ENCODE measurements at places on chromosomes 4 and X. TPM values are rescaled to one million over a fixed set of nuclear protein-coding genes. Genes with fewer than 3 reads are reported as not detected.

DNA sequence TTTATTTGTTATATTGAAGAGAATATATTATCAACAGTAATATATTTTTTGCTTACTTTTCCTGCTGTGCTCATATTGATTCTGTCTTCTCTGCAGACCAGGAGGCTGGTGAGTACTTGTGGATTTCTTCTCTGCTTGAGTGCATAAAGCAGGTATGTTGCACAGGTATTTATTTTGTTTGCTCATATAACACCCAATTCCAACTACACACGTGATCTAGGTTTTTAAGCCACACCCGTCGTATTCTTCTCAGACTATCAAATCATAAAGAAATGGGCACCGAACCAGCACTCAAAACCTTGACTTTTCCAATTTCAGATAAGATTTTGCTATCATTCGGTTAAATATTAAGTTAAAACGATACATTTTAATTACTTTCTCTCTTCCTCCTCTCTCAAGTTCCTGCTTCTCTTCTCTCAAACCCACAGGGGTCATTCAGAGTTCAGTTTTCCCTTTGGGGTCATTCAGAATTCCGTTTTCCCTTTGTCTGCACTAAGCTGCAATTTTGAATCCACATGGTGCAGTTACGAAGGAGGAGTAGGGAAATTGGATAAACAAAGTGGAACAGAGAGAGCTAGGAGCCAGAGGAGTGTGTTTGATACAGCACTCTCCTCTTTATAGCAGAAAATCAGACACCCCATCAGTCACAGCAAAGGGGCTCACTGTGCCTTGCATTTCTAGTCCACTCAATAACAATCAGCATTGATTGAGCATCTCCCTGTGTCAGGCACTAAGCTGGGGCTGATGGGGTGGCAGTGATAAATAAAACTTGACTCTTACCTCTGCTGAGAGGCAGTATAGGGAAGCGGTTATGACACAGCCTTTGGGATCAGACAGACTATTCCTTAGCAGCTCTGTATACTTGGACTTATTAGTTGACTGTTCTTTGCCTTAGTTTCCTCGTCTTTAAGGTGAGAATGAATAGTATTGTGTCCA lies at the start of gene ADH1C:
Gene ADH1C (minus strand): TSS at position 145 of the 936 bp plus-strand sequence. CDS start 71 bp downstream, at position 74.
- no peaks in the 10 kb centered on the region for H3K27me3 ChIP-seq
- H3K4me1 ChIP-seq = no peaks in the 10 kb centered on the region
- H3K36me3 ChIP-seq = no peaks in the 10 kb centered on the region
- H3K27ac ChIP-seq = peak within 1 kb of the TSS; percentile 64

IQCM gene
- total RNA-seq = 0.48 TPM

UGT2A1 gene
- not detected for total RNA-seq

COX7B2 gene
- not detected for total RNA-seq

DNA sequence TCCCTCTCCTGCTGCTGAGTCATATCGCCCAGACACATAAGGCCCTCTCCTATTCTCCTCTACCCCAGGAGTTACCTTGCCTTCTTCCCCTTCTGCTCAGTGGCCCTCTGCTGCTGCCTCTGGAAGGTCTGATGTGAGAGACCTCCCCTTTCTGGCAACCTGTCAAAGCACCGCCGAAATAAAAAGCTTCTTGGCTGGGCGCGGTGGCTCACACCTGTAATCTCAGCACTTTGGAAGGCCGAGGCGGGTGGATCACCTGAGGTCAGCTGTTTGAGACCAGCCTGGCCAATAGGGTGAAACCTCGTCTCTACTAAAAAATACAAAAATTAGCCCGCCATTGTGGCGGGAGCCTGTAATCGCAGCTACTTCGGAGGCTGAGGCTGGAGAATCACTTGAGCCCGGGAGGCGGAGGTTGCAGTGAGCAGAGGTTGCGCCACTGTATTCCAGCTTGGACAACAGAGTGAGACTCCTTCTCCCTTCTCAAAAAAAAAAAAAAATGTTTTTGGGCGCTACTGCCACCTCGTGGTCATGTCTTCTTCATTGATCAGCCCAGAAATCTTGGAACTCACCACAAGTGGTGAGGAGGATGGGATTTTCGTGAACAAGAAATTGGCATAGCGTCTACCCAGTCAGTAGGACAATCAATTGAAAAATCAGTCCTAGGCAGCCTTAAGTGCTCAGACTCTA lies 8.6 kb upstream of the ZXDA start:
- no peak for DNase-seq
- H3K4me1 ChIP-seq = no peaks in the 10 kb centered on the region
- no peak overlapping the region for H3K27ac ChIP-seq
- H3K27me3 ChIP-seq = no peaks in the 10 kb centered on the region

DNA sequence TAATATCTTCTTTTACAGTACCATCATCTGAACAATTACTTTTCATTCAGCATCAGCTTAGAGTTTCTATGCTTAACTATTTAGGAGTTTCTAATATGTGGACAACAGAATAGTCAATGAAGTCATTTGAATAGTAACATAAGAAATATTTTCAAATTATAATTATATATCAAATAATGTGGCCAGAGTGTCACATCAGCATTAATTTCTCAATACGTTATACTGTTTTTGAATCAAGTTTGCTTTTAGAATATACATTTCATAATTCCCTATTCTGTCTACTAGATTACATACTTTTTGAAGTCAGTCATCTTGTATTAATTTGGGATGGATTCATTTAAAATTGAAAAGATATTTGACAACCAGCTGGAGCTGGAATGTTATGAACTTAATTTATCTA lies 677.4 kb upstream of the PABPC4L start:
- no peaks in the 10 kb centered on the region for H3K27me3 ChIP-seq
- H3K4me3 ChIP-seq = no peak overlapping the region
- no peak overlapping the region for H3K27ac ChIP-seq

GRCh38 chr4:101753721-101754120 lies 36.8 kb upstream of the BANK1 start:
- DNase-seq = no peak
- H3K36me3 ChIP-seq = no peaks in the 10 kb centered on the region
- H3K27me3 ChIP-seq = no peaks in the 10 kb centered on the region
- H3K4me3 ChIP-seq = no peak overlapping the region
- H3K27ac ChIP-seq = no peak overlapping the region

- no peak overlapping the region for H3K4me3 ChIP-seq
- no peaks in the 10 kb centered on the region for H3K36me3 ChIP-seq
- no peaks in the 10 kb centered on the region for H3K4me1 ChIP-seq
- H3K27me3 ChIP-seq = no peaks in the 10 kb centered on the region
- H3K27ac ChIP-seq = no peak overlapping the region
These were observed 192.4 kb upstream of the AR start for GRCh38 chrX:67351411-67351810.

ZNF141 gene
- total RNA-seq = 15.6 TPM

DNA sequence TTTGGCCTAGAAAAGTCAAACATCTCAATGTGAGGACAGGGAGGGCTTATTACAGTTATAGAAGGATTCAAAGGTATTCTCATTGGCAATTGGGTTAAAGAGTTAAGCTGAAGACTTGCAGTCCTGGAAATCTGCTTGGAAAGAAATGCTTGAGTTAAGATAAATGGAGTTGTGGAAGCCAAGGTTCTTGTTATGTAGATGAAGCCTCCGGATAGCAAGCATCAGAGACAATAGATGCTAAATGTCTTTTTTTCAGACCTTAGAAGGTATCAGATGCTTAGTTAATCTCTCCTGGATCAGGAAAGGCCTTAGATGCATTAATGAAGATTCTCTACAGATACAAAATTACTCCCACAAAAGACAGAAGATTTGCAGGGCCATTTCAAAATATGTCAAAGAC lies 299.3 kb downstream of the CFAP47 start:
- DNase-seq = no peak
- no peak overlapping the region for H3K4me3 ChIP-seq
- no peaks in the 10 kb centered on the region for H3K36me3 ChIP-seq
- no peaks in the 10 kb centered on the region for H3K4me1 ChIP-seq
- H3K27ac ChIP-seq = no peak overlapping the region
